ENCODE measurements at places on chromosomes 6 and 20. TPM values are rescaled to one million over a fixed set of nuclear protein-coding genes. Genes with fewer than 3 reads are reported as not detected.

Gene NT5E
- 127 TPM for total RNA-seq

Gene FAXC
- total RNA-seq: 10.9 TPM

Gene PAQR8
- 3.6 TPM for total RNA-seq

Gene TRDN
- total RNA-seq: 0.17 TPM

Gene SIRPB2
- not detected for total RNA-seq

Gene RPS18
- total RNA-seq: 2,446 TPM

All from A172 (cell line).